ENCODE measurements at places on chromosomes 4 and X.

DNA sequence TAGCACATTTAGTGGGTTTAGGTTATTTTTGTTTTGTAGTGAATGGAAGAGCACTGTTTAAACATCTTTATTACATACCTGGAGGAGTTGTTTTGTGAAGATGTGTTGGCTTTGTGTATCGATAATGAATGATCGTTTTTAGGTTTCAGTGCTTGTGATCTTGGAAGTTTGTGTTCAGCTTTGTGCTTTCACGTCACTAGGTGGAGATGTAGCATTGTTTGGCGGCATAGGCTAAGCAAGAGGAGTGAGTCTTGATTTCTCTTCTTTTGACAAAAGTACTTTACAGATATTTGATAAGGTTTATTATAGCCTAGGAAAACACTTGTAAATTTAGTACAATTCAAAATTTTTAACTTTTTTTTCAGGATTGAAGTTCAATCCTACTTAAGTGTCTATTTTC lies 50.4 kb downstream of the PDK3 start:
- no peak for DNase-seq

- DNase-seq, result no peak
Observed at GRCh38 chr4:167955006-167955405, 137.3 kb upstream of the ANXA10 start.

GRCh38 chrX:10582215-10582733 lies 38.1 kb downstream of the MID1 start:
- no peak for DNase-seq

DNA sequence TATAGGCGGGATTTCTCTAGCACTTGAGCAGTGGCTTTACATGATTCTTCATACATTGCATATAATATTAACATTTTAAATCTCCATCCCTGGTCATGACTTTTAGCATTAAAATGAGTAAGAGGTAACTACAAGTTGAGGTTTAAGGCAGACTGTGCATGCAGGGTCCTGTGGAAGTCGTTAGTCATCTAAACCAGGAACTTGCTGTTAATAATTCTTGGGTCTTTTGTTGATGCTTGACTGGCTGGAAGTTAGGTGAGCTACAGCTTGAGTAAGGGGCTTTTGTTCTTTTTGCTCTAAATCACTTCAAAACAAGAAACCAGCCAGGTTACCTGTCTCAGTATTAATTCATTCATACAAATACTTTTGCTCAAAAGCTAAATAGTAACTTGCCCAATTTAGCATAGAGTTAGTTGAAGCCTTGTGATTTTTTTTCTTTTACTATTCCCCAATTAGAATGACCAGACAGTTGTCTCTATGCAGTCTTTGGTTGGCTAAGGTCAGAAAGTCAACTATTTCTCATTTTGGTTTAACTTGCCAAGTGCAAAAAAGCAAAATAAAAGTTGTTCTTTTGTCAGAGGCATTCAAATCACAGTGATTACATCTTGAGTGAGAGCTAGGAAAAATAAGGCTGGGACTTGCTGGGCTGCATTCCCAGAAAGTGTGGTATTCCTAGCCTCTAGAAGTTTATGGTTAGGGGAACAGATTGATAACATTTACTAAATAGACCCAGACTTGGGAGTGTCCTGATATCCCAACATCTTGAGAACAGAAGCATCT lies 516.9 kb downstream of the PDHA2 start:
- no peak for DNase-seq

DNA sequence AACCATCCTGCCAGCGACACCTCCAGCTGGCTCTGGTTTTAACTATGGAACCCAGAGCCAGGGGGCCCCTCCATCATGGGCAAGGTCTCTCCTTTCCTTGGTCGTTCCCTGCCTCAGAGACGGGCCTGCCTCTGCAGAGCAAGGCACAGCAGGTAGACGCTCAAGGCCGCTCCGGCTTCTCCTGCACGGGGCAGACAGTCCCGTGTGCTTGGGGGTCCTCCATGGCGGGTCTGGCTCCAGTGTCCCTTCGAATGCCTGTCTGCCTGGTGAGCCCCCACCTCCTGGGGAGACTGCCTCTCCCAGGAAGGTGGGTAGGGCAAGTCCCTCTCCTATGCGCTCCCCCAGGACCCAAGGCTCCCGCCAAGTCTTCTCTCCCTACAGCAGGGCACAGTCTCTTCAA lies 71.5 kb downstream of the ACOX3 start:
- DNase-seq, result no peak

DNA sequence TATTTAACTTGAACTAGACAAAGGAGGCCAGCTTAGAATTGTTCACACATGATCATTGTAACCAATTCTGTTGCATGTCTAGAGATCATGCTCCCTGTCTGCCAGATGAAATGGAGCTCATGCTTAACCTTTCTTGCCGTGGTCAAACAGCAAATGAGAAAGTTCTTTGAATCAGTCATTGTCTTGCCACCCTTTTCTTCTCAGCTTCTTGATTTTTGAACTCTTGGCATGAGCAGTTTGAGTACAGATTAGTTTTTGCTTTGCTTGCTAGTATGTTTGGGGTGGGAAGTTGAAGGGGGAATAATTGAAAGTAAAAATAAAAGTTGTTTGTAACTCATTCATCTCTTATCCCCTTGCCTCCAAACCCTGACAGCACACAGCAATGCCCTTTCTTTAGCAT lies 4.7 kb downstream of the MTM1 start:
- no peak for DNase-seq

DNA sequence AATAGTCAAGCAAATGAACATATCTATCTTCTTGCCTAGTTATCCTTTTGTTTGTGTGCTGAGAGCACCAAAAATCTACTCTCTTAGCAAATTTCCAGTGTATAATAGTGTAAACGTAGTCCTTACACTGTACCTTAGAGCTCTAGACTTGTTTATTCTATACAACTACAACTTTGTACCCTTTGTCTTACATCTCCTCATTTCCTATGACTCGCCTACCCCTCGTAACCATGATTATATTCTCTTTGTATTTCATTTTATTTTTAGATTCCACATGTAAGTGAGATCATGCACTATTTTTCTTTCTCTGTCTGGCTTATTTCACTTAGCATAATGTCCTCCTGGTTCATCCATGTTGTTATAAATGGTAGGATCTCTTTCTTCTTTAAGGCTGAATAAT lies 37.6 kb downstream of the MAGEB5 start:
- no peak for DNase-seq

- peak; percentile 22 for DNase-seq
Observed at GRCh38 chr4:3291969-3292570, 751 bp upstream of the RGS12 start.

GRCh38 chrX:137749246-137749645 lies 183.3 kb downstream of the ZIC3 start:
- DNase-seq, result no peak

DNA sequence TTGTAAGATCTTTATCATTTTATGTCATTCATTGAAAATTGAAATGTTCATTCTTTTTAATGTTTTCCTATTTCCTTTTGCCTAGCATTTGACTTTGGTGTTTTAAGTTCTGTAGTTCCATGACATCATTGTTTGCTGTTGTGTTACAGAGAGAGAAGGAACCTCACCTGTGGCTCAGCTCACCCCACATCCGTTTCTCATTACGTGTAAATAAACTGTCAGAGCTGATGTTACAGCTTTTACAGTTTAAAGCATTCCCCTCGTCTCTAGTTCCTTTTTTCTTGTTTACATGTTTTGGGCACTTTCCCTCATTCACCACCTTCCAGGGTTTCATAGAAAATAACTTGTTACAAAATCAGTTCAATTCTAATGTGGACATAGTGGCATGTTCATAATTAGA lies 137.2 kb downstream of the FNIP2 start:
- DNase-seq, result peak; percentile 45

DNA sequence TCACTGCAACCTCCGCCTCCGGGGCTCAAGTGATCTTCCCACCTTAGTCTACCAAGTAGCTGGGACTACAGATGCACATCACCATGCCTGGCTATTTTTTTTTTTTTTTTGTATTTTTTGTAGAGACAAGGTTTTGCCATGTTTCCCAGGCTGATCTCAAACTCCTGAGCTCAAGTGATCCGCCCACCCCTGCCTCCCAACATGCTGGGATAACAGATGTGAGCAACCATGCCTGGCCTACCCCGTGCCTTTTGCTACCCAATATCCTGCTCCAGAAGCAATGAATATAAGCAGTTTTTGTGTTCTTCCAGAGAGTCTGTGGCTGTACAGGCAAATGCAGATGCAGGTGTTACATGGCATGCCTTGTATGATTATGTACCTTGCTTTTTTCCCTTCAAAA lies 50.5 kb downstream of the TBC1D14 start:
- no peak for DNase-seq

DNA sequence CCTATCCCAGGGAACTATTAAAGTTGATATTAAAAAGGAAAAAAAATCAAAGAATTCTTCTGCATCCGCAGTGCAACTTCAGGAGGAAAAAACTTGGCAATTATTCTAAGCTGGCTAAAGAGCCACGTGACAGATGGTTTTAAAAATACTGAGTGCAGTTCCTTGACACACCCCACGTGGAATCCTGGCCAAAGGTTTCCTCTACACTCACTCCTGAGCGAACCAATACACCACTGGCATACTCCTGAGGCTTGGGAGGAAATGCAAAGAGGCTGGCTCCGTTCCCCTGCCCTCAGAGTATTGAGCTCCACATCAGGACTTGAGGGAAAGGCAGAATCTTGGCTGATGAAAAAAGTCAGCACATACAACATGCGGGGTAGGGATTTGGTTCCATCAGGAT lies 133.8 kb upstream of the ATP6AP2 start:
- no peak for DNase-seq

GRCh38 chr4:17941731-17942130 lies 79.8 kb downstream of the LCORL start:
- no peak for DNase-seq
